ENCODE measurements at places on chromosomes 4 and X.

GRCh38 chrX:16479206-16479869, 170.6 kb upstream of the S100G start:
- no peak for DNase-seq

DNA sequence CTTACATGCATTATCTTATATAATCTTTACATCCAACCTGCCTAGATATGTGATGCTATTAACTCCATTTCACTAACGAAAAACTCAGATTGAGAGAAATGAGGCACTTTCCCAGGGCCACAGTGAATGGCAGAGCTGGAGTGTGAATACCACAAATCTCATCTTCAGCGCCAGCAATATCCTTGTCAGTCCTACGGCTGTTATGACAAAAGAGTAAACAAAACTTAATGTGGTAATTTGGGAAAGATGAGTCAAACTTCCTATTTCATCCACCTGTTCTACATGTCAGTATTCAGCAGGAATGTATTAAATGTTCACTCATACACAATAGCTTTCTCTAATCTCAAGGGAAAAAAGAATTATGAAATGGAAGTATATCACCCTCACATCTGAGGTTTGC, 56.9 kb downstream of the FAT1 start:
- no peak for DNase-seq

- no peak for DNase-seq
These were observed 31.2 kb downstream of the SCARB2 start for GRCh38 chr4:76182463-76182862.

DNA sequence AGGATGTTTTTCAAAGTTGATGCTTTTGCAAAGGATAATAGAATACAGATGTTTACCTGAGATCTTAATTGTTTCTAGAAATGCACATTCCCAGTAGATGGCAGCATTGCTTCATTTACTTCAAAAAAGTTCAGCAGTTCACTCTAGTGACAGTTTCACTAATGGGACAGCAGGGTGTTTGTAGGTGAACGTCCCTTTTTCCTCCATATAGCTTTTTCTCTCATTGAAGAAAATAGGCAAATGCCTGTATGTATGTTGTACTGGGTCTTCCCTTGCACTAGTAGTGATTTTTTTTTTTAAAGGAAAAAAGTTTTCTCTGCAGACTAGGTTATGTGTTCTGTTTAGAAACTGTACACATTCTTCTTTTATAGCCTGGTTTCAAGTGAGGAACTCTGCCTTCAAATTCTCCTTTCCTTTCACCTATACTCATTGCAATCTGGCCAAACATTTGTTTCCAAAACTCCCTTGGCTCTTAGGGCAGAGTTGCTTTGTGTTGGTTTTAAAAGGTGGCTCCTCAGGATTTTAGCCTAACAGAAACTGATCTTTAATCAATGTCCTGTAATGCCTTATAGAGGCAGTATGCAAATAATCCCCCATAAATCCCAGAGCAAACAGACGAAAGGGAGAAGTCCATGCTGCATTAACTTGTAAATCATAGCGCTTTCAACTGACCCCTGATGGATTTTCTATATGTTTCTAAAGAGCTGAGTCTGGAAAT, 86.3 kb downstream of the EGF start:
- peak; percentile 11 for DNase-seq

GRCh38 chr4:86910369-86910768, 18.1 kb upstream of the C4orf36 start:
- no peak for DNase-seq

DNA sequence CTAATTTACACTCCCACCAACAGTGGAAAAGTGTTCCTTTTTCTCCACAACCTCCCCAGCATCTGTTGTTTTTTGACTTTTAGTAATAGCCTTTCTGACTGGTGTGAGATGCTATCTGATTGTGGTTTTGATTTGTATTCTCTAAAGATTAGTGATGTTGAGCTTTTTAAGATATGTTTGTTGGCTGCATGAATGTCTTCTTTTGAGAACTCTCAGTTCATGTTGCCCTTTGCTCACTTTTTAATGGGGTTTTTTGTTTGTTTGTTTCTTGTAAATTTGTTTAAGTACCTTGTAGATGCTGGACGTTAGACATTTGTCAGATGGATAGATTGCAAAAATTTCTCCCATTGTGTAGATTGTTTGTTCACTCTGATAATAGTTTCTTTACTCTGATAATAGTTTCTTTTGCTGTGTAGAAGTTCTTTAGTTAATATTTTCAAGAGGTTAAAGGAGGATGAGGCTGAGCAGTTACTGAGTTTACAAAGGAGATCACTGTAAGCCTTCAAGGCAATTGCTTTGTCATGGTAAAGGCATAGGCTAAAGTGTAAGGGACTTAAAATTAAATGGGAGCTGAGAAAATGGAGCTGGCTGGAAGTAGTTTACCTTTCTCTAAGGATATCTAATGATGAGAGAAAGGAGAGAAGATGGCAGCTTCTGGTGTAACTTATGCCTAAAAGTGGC, 323.4 kb downstream of the PCDH7 start:
- DNase-seq = no peak

DNA sequence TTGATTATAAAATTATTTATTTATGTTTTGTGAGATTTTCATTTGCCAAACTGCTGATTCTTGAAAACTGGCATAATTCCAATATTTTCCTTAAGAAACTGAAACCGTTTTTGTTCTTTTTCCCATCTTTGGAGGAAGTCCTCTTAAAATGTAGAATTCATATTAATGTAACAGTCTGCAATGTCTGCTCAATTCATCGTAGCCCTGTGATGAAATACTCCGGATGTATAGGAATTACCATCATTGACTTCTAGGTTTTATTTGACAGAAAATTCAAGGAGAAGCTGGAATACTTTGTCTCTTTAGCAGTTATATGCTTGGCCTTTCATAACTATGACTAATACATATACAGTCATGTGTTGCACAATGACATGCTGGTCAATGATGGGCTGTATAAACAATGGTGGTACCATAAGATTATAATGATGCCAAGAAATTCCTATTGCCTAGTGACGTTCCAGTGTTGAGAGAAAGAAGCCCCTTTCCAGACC, 185.0 kb upstream of the GPRIN3 start:
- DNase-seq = peak; percentile 62

DNA sequence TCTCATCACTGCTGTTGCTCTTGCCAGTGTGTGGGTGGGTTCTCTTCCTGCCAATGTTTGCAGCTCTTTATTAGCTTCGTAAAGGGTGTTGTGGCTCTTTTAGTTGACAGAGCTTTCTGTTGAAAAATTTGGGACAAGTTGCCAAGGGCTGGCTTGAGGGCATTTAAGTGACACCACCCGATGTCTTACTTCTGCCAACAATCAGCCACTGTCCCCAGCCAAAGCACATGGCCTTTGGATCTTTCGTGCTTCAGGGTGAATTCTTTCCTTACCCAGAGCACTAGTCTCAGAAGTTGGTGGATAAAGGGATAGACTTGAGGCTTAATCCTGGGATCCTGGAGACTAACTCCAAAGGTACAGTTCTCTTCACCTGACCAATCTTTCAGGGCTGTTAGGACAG, 113.6 kb downstream of the SOX3 start:
- no peak for DNase-seq

- DNase-seq = no peak
These were observed 2.2 kb downstream of the PCDH10 start for GRCh38 chr4:133151341-133151690.

DNA sequence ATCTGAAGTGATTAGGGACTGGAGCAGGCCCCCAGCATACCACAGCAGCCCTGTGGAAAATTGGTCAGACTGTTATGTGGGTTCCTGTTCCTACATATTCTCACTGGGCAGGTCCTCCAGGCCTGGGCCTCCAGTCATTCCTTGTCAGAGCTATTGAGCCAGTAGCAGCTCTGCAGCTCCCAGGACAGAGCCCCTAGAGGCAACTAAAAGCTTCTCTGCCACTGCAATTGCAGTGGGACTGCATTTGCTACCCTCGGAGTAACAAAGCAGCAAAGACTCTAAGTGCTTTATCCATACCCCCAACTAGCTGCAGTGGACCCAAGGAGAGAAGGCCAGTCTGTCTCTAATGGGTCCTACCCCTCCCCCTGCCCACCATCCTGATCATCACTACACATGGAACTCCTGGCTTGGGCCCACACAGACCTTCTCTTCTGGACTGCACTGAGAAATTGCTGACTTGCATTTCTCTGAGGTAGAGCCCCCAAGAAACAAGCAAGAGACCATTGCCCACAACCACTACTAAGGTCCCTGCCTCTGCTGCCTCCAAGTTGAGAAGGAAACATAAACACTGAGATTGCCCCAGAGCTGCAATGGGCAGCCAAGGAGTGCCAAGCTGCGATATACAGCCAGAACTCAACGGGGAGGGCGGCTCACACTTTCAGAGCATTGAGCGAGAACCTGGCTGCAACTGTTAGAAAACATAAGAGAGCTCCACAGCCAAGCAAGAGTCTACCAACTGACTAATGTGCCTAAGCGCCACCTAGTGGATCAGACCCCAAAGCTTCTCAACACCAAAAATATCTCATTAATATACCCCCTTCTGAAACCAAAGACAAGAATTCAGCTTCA, 738.7 kb upstream of the NDST4 start:
- no peak for DNase-seq

DNA sequence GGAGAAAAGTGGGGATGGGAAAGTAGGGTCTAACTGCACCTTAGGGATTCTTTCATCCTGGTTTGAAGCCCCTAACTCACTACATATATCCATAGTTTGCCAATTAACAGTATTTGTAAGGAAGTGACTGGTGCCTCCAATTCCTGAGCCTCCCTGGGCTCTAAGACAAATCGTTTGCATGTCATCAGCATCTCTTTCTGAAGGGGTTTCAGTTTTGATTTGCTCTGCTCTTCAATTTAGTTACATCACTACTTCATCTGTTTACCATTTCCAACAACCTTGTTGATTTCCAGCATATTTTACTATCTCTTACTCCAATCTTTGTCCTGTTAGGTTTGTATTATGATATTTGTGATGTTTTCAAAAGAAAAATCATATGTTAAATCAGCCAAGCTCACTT, 15.5 kb upstream of the DDX60 start:
- no peak for DNase-seq

DNA sequence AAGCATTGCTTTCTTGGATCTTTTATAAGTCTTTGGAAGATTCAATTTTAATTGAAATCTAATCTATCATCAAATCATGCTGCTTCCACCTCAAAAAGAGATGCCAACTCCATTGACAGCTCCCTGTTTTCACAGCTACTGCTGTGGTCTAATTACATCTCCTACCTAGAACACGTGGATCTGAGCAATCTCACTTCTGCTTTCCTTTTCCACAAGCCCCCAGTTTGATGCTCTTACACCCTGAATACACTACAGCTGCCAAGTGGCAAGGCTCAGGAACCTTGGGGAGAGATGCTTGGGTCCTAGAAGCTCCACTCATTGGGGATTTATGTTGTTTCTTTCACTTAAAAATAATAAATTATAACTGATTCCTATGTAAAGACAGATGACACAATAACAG, 172.0 kb downstream of the CFAP299 start:
- no peak for DNase-seq

DNA sequence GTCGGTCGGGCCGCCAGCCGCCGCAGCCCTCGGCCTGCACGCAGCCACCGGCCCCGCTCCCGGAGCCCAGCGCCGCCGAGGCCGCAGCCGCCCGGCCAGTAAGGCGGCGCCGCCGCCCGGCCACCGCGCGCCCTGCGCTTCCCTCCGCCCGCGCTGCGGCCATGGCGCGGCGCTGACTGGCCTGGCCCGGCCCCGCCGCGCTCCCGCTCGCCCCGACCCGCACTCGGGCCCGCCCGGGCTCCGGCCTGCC, 213 bp downstream of the NFKB1 start:
- no peak for DNase-seq

- DNase-seq = no peak
These were observed 42.5 kb upstream of the ANTXR2 start for GRCh38 chr4:80115368-80116181.

GRCh38 chr4:142660728-142661127, 185.4 kb downstream of the INPP4B start:
- DNase-seq = no peak

GRCh38 chrX:71993371-71993770, 82.7 kb downstream of the NHSL2 start:
- DNase-seq = no peak
